ENCODE measurements at places on chromosomes 16 and 17.

- DNase-seq, result no peak
These were observed 449.8 kb downstream of the KCNJ18 start for GRCh38 chr17:22142091-22142490.

DNA sequence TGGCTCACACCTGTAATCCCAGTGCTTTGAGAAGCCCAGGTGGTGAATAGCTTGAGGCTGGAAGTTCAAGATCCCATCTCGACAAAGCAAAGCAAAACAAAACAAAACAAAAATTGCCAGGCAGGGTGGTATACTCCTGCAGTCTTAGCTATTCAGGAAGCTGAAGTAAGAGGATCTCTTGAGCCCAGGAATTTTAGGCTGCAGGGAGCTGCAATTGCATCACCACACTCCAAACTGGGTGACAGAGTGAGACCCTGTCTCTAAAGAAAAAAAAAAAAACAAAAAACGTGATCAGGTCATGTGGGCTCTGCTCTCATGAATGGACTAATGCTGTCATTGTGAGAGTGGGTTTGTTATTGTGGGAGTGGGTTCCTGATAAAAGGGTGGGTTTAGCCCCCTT, 409.1 kb downstream of the NPIPA7 start:
- DNase-seq, result no peak

DNA sequence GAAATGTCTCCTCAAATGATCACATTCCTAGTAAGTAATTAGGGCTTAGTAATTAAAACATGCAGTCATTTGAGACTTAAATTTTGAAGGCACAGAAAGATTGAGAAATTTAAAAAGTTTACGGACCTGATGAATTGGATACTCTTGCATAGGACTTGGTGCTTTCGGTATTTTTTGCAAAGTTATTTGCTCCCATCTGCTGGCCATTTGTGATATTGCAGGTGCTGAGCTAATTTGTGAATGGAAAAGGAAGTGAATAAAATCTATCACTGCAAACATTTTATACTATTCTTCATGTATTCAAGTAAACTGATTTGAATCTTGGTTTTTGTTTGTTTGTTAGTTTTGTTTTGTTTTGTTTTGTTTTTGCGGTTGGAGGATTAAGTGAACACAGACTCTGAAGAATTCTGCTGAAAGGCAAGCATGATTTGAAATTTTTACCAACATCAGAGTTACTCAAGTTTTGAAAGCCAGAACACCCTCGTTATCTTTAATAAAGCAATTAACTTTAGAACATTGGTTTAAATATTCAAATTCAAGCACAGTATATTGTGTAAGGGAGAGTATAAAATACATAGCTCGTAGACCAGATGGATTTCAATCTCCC, 689.5 kb upstream of the RBFOX1 start:
- no peak for DNase-seq

DNA sequence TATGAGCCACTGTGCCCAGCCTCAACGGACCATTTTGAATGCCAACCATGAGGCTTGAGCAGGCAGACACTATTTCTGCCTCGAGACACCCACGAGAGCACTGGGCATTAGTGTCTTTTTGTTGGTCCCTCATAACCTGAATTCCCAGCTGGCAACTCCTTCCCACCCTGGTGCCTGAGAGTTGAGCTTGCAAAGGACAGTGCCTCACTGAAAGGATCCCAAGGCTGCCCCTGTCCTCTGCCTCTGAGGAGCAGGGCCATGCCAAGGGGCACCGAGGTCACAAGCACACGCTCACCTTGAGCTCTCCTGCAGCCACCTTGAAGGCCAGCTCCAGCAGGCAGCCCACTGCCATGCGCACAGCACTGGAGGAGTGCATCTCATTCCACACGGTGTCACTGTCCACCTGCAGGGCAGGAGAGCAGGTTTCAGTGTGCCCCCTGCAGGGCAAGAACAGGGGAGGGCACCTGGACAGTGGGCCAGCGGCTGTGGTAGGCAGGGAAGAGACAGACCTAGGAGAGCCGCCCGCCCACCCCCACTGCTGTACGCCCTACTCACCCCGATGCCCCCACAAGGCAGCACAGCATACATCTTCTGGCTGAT, 12.8 kb downstream of the G6PC3 start:
- no peak for DNase-seq

DNA sequence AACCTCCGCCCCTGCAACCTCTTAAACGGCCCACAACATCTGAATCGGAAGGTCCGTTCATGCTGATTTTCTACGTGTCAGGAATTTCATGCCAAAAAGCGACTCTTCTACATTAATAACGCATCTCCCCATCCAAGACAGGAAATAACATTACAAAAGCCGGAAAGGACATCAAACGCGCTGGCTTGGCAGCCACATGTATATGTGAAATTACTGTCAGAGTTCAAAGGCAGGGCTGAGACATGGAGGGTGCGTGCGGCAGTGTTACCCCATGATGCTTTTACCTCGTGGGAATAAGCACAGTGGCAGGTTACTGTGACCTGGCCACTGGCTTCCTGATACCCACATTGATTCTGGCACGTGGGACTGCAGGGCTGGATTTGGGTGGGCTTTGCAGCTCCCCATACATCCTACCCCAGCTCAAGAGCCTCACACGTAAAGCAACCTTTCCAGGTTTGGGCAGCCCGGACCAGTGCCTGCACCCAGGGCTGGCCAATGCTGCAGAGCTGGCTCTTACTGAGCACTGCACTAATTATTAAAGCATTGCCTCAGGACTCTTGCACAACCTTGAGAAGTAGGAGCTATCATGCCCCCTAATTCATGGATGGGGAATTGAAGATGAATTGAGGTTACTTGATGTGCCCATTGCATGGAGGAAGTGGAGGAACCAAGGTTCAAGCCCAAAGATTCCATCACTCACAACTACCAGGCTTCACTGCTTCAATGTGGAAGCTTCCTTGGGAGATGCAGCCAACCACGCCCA, 120.6 kb upstream of the FOXF1 start:
- DNase-seq, result no peak

Measured in fibroblast of skin of left biceps (primary cell).